ENCODE measurements at places on chromosomes 7 and 10.
A peak's percentile ranks its signal among the peaks of the same experiment; 100 is the strongest.

DNA sequence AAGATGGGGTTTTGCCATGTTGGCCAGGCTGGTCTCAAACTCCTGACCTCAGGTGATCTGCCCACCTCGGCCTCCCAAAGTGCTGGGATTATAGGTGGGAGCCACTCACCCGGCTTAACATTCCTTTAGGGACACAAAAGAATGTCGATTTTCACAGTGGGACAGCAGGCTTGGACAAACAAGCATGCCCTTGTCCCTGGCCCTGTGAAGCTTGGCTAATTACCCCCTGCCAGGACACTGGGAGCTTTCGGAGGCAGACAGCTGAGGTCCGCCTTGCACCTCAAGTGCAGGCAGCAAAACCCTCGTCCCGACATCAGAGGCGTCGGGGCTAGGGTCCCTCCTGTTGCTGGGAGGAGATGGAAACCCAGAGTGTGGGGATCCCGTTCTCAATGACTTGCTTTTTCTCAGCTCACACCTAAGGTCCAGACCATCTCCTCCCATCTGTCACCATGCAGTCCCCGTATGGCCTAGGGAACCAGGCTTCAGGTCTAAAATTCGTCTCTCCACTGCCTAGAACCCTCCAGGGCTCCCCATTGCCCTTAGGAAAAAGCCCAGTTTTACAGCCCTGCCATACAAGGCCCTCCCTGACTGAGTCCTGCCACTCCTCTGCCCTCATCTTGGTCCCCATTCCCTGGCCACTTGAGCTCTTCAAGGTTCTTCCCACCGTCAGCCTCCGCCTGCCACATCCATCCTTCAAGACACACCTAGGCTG, 6.3 kb upstream of the CLIP2 start:
- no peak for ATAC-seq

DNA sequence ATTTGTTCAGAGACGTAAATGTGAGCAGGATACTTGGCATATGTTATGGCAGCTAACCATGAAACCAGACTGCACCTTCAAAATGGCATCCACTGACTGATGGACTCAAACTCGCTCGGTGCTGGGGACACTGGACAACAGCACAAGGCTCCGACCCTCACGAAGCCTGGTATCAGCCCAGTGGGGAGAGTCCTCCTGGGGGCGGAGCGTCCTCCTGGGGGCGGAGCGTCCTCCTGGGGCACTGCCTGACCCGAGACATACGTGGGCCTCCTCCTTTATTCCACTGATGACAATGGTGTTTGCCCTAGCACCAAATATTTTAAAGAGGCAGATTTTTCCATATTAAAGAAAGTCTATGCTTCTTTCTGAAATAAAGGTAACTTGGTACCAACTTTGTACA, 39.5 kb downstream of the ESYT2 start:
- ATAC-seq: no peak

DNA sequence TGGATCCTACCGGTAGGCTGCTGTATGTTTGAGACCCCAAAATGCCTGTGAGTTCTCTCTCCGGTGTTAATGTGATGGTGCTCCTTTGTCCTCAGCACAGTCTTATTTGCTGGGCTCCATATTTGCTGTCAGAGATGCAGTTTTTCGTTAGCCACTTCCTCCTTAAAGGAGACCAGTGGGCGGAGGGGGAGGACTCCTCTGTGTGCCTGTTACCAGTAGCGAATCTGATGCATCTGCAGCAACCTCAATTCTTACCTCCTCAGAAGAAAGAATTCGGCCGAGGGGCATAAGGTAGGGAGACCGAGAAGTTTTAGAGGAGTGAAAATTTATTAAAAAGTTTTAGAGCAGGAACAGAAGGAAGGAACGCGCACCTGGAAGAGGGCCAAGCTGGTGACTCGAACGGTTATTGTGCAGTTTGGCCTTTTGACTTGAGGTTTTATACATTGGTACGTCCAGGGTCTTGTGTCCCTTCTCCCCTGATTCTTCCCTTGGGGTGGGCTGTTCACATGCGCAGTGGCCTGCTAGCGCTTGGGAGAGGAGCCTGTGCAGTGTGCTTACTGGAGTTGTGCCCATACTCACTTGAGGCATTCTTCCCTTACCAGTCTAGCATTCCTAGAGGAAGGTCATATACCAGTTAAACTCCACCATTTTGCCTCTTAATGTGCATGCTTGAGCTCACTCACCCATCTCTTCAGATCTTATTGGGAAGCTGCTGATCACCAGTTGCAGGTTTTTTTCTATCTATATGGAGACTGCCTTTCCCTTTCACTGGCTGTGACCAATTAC, 49.5 kb downstream of the GNAI1 start:
- ATAC-seq: no peak

DNA sequence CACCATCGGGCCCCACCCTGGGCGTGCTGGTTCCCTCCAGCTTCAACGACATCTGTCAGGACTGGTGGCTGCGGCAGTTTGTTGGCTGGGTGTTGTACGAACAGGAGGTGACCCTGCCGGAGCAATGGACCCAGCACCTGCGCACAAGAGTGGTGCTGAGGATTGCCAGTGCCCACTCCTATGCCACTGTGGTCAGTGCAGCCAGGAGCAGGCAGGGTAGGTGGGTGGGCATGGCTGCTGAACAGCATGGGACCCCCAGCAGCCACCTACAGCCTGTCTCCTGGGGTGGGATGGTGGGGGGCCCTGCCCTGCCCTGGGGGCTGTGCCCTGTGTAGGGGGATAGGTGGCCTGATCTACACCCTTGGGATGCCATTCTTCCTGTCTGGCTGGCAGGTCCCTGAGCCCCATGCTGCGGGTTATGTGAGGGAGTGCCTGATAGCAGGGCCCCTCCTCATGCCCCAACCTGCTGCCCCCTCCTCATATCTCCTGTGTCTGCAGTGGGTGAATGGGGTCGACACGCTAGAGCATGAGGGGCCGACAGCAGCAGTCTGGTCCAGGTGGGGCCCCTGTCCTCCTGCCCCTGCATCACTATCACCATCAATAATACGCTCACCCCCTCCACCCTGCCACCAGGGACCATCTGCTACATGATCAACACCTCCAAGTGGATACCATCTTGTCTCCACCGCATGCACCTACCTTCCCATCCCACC, 56.9 kb downstream of the ZNF727 start:
- no peak for ATAC-seq

GRCh38 chr10:49418328-49418727, 22.4 kb upstream of the DRGX start:
- ATAC-seq: no peak

- no peak for ATAC-seq
Observed at GRCh38 chr7:42214060-42214679, 22.8 kb downstream of the GLI3 start.

GRCh38 chr10:132535065-132535651, 2.4 kb upstream of the INPP5A start:
- no peak for ATAC-seq

DNA sequence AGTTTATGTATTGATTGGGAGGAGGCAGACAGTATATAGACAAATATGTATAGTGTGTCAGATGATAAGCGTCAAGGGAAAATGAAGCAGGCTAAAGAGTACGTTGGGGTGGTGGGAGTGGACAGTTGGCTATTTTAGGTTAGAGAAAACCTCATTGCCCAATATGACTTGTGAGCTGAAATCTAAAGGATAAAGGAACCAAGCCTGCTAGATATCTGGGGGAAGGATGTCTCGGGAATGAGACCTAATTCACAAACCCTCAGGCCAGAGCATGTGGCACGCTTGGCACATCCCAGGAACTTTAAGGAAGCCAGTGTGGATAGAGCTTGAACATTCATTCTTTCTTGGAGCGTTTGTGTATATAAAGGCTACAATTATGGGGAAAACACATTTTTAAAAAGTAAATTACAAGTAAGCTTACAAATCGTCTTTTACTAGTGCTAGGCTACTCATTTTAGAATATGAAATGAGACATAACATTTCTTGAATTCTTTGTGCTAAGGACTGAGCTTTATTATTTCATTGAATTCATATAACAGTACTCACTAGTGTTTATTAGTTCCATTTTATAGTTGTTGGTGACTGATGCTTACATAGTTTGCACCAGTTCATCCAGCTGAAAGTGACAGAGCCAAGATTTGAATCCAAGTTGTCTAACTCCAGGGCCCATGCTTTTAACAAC, 9.7 kb downstream of the FHIP2A start:
- no peak for ATAC-seq

- no peak for ATAC-seq
Observed at GRCh38 chr7:2502647-2502966, 17.0 kb upstream of the LFNG start.

GRCh38 chr10:94025806-94026205, 32.1 kb downstream of the PLCE1 start:
- no peak for ATAC-seq

DNA sequence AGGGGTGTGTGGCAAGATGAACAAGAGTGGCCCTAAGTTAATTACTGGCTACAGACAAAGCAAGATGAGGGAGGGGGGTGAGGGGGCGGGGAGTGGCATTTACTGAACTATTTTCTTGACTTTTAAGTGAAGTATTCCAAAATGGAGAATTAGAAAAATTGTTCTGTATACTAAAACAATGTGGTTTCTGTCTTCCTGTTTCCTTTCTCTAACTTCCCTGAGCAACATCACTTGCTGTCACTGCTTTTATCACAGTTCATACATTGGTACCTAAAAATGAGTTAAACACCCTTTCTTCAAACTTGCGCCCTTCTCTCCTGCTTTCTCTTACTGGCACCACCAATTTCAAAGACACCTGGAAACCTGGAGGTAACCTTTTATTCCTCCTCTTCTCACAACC, 21.6 kb downstream of the PDZD8 start:
- no peak for ATAC-seq

- peak; percentile 85 for ATAC-seq
Observed at GRCh38 chr10:22335173-22335933, 9.9 kb upstream of the SPAG6 start.

DNA sequence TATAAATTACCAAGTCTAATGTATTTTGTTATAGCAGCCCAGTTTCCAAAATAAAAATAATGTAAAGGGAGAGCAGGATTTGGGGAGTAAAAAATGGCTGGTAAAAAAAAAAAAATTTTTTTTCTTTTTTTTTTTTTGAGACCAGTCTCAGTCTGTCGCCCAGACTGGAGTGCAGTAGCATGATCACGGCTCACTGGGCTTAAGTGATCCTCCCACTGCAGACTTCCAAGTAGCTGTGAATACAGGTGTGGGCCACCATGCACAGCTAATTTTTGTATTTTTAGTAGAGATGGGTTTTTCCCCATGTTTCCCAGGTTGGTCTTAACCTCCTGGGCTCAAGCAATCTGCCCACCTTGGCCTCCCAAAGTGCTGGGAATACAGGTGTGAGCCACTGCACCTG, 4.8 kb upstream of the LSM8 start:
- no peak for ATAC-seq

DNA sequence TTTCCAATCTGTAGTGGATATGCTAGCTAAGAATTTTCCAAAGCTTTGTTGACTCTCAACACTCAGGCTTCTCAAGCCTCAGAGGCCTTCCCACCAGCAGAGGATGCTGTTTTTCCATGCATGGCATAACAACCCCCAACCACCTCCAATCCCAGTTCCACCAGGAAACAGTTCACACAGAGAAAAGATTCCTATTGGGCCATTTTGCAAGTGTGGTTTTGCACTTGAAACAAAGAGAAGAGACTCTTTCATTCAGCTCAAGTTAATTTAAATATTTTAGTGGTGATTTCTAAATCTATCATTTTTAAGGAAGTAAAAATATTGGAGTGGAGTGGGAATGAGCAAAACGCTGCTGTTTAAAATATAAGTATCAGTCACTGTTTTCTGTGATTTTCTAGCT, 105.6 kb upstream of the COL1A2 start:
- ATAC-seq: no peak

DNA sequence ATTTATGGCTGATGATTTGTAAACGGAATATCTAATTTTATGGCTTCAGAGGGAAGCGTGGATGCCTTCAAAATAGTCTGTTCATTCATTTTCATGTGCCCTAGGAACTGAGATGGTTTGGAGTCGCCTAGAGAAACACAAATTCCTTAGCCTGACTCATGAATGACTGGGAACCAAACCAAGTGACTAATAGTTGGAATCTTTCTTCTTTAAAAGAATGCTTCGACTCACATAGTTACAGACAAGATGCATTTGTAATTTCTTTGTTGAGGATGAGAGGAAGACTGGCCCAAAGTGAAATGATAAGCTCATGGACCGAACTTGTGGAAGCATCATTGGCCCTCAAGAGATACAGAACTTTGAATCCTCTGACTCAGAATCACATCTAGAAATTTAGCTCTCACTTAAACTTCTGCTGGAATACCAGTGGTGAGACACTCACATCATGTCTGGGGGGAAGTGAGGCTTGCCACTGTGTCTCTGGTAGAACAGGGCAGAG, 1107.2 kb downstream of the NRG3 start:
- ATAC-seq: no peak

DNA sequence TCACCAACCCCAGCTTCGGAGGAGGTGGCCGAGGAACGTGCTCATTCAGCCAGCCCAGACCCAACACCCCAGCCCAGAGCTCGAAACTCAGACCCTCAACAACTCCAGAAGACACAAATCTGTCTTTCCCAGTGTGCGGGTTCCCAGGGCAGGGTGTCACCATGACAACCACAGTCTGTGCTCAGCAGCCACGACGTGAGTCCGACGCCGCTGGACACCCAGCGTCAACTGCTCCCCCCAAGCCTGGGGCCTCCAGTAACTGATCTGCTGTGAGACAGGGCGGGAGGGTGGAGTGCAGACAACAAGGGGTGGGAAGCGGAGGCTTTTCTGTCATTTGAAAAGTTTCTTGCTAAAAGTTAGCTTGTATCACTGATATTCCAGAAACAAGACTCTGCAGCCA, 167.2 kb downstream of the MAD1L1 start:
- no peak for ATAC-seq

DNA sequence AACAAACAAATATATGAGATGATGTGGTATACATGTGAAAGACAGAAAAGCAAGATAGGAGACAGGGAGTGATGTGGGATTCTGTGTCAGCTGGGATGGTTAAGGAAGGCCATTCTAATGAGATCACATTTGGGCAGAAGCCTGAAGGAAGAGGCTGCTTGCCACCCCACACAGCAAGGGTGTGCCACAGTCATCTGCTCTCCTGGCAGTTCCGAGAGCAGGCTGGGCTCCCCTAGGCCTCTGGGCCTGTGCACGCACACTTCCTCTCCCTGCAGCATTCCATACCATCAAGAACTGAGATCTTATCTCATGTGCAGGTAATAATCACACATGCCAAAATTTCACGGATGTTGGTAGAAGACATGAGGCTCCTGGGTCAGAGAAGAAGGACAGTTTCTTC, 43.1 kb downstream of the SYPL1 start:
- ATAC-seq: no peak

GRCh38 chr10:9869205-9869604, 1148.5 kb upstream of the CELF2 start:
- no peak for ATAC-seq

- no peak for ATAC-seq
Observed at GRCh38 chr10:15884447-15884846, 24.1 kb upstream of the MINDY3 start.

- ATAC-seq: no peak
Observed at GRCh38 chr7:24701261-24702235, 55.7 kb downstream of the GSDME start.

- no peak for ATAC-seq
Observed at GRCh38 chr7:68314208-68314607, 1284.1 kb upstream of the AUTS2 start.

DNA sequence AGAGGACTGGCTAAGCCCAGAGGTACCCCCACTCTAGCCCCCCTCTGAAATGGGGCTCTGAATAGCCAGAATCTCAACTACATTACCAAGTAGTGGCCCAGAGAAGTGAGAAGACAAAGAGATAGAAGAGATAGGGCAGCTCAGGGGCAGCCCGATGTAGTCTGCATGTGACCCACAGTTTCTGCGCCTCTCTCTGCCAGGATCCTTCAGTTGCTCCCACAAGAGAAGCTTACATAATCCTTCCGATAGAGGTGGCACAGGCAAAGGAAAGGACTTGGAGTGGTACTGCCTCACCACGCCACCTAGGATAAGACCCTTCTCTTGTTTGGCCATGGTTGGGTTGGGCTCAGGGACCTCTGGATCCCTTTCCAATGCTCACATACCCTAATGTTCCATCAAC, 5.4 kb upstream of the PDE1C start:
- ATAC-seq: no peak
